Fibroblast of skin of right quadriceps (primary cell): ENCODE measurements at places on chromosomes 2 and 18.

GRCh38 chr2:16682431-16683118, 16.9 kb upstream of the CYRIA start:
- no peak for DNase-seq

DNA sequence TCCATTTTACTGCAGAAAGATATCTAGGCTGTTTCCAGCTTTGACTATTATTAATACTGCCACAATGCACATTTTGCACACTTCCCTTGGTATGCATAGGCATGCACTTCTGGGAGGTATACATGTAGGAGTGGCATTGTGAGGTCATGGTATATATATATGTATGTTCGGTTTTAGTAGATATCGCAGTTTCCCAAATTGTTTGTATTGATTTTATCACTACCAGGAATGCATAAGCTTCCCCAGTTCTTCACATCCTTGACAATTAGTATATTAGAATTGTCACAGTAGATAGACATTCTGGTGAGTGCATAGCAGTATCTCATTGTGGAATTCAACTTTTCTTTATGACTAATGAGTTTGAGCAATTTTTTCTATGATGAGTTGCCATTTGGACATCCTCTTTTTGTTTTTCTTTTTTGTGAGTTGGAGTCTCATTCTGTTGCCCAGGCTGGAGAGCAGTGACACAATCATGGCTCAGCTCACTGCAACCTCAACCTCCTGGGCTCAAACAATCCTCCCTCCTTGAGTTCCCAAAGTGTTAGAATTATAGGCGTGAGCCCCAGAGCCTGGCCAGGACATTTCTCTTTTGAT, 4.2 kb upstream of the GRB14 start:
- peak; percentile 67 for DNase-seq

DNA sequence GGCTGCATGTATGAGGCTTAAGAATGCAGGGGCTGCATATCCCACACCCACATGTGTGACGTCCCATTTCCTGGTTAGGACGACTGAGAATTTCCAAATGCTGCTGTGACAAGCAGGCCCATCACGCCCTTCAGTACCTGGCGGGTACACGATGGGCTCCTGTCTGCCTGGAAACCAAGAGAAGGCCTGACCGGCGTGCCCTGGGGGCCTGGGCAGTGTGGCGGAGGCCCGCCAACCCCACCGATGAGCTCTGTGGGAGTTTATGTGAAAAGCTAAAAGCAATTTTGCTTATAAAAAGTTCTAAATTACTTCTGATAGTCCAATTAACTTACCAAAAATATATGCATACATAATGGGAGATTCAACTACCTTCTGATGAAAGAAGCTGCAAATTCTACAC, 837.3 kb downstream of the GALR1 start:
- DNase-seq, result no peak

DNA sequence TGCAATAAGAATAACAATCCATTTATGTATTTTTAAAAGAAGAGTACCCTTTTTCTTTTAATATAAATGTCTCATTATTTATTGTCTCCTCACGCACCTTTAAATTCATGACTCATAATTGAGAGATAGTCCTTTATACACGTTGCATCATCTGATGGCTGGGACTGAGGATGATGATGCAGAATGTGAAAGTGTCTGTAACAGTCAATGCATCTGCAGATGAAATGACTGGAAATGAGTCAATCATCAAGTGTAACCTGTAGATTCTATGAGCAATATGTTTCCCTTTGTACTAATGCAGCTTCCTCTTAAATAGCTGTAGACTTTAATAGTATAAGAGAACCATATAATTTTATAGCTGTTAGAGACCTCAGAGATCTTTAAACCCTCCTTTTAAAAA, 26.1 kb upstream of the SYT4 start:
- no peak for DNase-seq

DNA sequence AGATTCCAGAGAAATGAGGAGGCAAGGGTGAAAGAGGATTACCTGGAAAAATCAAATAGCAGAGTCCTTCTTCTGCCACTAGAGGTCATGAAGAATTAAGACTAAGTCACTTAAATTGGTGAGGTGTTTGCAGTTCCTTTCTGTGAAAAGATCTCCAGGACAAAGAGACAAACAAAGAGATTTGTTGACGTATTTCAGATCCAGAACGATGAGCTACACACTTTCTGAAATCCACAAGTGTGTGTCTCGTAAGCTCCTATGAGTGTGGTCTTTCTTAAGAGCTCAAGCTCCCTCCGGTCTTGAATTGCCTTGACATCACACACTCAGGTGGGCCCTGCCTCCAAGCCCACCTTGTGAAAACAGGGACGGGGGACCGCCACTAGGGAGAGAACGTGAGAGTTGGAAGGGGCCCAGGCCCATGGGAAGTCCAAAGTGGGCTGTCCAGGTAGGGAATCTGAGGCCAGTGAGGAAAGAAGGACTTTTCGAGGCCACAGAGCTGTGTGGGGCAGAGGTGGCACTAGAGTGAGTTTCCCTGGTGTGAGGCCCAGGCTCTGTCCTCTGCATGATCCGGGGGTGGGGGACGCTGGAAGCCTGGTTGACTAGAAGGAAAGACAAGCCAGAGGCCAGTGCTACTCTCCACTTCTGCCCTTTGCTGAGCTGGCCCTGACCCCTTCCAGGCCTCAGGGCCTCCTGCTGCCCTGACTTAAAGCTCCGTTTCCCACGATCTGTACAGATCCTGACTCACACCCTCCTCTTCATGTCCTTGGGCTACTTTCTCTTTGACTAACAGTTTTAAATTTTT, 168.1 kb upstream of the NCK2 start:
- peak; percentile 45 for DNase-seq

- no peak for DNase-seq
These were observed 9.8 kb downstream of the MCEE start for GRCh38 chr2:71120195-71120594.

GRCh38 chr2:36147670-36148390, 207.7 kb upstream of the CRIM1 start:
- no peak for DNase-seq

DNA sequence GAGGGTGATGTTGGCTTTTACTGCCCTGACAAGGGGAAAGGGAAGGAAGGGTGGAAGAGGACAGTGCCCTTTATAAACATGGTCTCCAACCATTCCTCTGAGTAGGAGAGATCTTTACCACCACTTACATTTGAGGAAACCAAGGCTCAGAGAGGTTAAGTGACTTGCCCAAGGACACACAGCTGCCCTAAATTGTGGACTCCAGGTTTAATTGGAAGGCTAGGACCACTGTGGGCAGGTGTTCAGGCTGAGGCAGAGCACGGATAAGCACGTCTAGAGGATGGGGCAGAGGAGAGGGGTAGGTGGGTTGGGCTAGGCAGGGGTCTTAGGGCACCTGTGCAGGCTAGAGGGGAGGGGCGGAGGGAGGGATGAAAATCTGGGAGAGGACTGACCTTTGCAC, 32.7 kb downstream of the INHBB start:
- no peak for DNase-seq

- DNase-seq, result no peak
These were observed 22.1 kb downstream of the TYMS start for GRCh38 chr18:679516-679915.

DNA sequence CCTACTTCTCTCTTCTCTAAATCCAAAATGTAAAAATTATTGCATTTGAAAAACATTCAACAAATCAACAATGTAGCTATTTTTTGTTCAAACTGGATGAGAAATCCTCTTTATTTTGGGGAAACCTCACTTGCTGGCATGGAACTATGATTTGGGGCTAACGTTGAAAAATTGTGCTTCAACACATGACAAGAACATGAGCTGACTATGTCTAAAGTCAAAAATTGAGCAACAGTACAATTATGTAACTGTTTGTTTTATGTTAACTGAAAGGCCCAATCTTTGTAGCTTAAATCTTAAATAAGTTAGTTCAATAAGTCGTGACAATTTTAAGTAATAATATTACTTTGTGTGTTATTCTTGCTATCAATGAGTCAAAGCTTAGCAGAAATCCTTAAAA, 67.3 kb downstream of the TMEFF2 start:
- DNase-seq, result no peak

DNA sequence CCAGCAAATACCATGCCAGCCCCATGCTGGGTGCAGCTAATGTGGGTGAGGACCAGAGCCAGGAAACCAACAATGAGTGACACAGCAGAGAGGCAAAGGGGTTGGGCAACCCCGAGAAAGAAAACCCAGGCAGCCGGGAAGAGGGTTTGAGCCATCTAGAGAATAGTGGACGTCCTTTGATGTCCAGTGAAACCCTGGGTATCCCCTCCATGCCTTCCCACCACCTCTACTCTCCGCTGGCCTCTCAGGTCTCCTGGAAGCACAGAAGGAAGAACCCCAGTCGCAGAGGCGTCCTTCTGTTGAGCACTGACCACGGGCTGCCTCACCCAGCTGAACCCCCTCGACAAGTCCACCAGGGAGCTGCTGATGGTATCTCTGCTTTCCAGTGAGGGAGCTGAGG, 657.4 kb upstream of the ID2 start:
- no peak for DNase-seq

GRCh38 chr2:5507367-5507766, 184.8 kb upstream of the SOX11 start:
- DNase-seq, result no peak

DNA sequence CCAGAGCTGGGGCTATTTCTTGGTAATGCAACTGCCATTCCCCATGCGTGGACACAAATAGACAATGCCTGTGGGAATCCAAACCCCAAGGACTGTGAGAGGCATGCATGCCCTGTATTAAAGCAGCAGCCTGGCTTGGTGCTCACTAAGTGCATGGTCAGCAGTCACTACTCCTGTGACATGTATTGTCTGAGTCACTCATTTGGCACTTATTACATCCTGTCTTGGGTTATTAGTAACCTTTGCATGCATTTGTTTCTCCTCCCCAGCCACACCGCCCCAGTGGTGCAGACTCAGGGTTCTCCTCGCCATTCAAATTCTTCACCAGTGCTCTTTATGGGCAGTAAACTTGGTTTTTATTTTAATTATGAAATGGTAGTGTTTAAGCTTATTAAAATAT, 30.2 kb downstream of the PRKCE start:
- DNase-seq, result peak; percentile 80

- DNase-seq, result no peak
These were observed 54.4 kb upstream of the B3GNT7 start for GRCh38 chr2:231341100-231341499.

DNA sequence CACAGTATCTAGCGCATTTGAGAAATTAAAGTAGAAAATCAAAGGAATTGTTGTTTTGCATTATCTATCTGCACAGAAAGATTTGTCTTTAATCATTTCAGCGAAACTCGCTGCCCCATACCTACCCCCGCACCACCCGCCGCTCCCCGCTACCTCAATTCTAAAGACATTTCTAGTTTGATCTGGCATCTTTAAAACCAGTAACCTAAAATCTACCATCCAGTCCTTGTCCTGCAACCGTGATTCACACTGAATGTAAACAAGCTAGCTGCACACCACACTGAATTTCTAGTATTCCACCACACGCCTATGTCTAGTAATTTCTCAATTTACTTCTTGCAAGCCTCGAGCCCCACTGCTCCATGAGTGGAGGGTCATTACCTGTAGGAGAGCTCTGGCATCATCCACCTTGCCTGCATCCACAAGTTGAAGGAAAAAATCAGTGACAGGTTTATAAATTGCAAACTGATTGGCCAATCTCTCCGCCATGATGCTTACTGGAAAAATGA, 60.1 kb downstream of the ABCG8 start:
- no peak for DNase-seq

GRCh38 chr2:216495656-216496055, 3.0 kb upstream of the RPL37A start:
- peak; percentile 68 for DNase-seq

DNA sequence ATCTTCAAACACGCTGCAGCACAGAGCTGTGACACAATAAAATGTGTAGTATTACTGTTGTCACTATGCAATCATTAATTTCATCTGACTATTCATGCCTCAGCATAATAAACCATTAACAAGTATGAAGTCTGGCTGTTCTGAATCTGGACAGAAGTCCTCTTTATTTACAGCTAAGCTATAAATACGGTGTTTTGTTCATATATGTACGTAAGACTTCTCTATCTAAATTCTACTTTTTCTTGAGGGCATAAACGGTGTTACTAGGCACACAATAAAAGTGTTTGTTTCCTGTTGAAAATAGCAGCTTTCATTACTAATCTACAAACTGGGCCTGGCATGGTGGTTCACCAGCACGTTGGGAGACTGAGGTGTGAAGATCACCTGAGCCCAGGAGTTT, 443.8 kb downstream of the NCKAP5 start:
- no peak for DNase-seq

- DNase-seq, result no peak
These were observed 6.9 kb downstream of the RAB31 start for GRCh38 chr18:9715088-9715343.

GRCh38 chr18:79782566-79783308, 15.0 kb upstream of the KCNG2 start:
- DNase-seq, result no peak

GRCh38 chr2:23249348-23249747, 135.6 kb upstream of the KLHL29 start:
- peak; percentile 53 for DNase-seq

- DNase-seq, result no peak
These were observed 39.3 kb upstream of the C1GALT1C1L start for GRCh38 chr2:43715300-43716098.

DNA sequence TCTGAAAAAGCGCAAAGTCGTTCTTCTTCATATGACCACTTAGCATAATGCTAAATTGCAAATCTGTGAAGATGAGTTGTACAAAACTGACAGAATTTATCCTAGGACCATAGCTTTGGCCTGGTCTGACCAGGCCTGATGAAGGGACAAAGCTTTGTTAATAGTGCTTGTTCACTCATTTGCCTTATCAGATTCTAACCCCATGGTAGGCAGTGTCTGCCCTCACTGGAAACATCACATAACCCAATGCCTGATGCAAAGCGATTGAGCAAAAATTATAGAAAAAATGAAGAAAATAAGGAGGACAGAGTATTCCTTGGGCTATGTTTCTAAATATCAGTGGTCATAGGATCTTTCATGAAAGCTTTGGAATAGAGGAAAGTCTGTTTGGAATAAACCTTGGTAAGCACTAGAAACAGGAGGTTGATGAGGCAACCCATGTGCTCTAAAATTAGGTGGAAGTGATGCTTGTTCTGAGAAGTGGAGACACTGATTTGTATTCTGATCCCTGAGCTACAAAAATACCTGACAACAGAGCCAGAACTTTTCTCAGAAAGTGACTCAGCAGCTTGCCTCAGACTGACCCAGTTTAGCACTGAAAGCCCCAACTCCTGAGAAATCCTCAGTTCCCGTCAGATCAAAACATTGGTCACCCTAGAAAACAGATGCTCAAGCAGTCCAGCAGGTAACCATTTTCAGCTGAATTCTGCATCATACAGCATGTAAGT, 131.4 kb upstream of the MAPRE2 start:
- peak; percentile 29 for DNase-seq

- no peak for DNase-seq
These were observed 37.3 kb downstream of the RNU4ATAC start for GRCh38 chr2:121567957-121568409.

DNA sequence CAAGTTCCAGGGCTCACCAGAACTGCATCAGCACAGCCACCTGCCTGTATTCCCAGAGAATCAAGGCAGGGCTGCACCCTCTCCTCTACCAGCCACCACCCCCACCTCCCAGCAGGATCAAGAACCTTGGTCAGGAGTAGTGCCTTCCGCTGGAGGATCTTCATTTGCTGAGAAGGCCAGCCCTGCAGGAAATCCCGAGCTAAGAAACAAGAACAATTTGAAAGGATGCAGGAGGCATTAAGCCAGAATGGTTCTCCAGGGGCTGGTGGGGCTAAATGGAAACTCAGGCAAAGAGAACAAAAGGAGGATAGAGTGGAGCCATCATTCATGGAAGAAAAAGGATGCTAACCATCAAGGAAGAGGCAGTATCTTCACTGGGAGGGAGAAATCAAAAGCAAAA, 147.3 kb upstream of the SLC14A2 start:
- no peak for DNase-seq

- no peak for DNase-seq
These were observed 107.9 kb upstream of the PARD3B start for GRCh38 chr2:204437408-204437807.
